ENCODE measurements at places on chromosomes 4 and X.
A peak's percentile ranks its signal among the peaks of the same experiment; 100 is the strongest.

DNA sequence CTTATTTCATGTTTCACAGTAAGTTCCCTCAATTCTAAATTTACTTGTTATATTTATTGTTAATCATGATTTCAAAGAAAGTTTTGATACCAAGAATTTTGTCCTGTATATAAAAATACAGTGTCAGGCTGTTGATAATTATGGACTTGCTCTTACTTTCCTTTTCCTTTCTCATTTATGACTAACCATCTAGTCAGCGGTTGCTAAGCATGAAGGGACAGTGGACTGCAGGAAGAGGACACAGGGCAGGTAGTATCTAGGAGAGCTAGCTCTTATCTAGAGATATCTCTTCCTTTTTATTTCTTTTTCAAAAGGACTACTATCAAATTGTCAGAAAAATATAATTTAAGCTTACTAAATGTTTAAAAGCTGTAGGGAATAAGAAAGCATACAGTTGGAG is 1.6 kb downstream of the OPRPN start:
- no peak for DNase-seq

- DNase-seq, result no peak
Observed at GRCh38 chrX:37357436-37357835, 8.3 kb downstream of the PRRG1 start.

DNA sequence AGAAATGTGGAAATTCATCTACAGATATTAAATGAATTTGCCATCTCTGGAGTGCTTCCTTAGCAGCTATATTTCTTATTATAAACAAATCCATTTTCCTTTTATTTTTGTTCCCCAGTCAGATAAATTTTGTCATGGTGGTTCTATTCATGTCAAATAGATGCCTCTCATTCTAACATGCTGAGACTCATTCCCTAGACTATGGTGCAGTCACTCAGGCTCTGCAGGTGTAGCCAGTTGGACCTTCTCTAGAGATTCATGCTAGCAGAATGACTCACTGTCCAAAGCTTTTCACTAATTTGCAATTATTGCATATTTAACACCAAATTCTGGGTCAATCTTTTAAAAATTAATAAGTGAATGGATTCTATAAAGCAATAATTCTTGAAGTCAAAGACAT is 1392.7 kb downstream of the PCDH7 start:
- DNase-seq, result no peak

- peak; percentile 67 for DNase-seq
Observed at GRCh38 chrX:41153448-41153847, 68.2 kb downstream of the USP9X start.

- DNase-seq, result no peak
Observed at GRCh38 chr4:151721466-151721865, 39.3 kb downstream of the GATB start.

All from fibroblast of the conjunctiva (primary cell).